NCI-H187 treated with DMSO at 0.1 percent for 48 hours (cell line): ENCODE measurements at places on chromosomes 13 and 19.

- DNase-seq: no peak
Observed at GRCh38 chr19:55424518-55424917, 16.9 kb upstream of the UBE2S start.

DNA sequence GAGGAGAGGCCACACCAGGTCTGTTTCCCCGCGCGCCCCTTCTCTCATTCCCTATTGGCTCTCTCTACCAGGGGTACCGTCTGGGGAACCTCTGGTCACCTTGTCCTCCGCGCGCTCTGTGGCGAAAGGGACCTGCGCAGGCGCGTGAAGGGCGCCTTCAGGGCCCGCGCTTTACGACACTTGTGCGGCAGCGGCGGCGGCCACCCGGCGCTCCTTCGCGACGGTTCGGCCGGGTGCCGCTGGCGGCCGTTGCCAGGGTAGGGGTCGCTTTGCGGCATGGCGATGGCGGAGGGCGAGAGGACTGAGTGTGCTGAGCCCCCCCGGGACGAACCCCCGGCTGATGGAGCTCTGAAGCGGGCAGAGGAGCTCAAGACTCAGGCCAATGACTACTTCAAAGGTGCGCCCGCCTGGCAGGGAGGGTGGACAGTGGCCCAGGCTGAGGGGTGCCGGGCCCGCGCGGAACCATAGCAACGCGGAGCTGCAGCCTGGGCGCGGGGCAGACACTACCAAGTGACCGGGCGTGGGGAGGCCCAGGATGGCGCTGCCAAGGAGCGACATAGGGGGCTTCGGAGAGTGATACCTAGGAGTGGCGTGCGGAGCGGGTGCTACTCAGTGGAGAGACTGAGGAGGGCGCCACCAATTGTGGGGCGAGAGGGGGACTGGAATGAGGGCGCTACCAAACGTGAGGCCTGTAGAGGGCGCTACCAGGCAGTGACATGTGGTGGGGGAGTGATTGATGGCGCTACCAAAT lies at the start of gene PPP5C:
Gene PPP5C (plus strand): TSS at position 267 of the 751 bp plus-strand sequence. CDS start 10 bp downstream, at position 277.
- peak; percentile 68 for DNase-seq

DNA sequence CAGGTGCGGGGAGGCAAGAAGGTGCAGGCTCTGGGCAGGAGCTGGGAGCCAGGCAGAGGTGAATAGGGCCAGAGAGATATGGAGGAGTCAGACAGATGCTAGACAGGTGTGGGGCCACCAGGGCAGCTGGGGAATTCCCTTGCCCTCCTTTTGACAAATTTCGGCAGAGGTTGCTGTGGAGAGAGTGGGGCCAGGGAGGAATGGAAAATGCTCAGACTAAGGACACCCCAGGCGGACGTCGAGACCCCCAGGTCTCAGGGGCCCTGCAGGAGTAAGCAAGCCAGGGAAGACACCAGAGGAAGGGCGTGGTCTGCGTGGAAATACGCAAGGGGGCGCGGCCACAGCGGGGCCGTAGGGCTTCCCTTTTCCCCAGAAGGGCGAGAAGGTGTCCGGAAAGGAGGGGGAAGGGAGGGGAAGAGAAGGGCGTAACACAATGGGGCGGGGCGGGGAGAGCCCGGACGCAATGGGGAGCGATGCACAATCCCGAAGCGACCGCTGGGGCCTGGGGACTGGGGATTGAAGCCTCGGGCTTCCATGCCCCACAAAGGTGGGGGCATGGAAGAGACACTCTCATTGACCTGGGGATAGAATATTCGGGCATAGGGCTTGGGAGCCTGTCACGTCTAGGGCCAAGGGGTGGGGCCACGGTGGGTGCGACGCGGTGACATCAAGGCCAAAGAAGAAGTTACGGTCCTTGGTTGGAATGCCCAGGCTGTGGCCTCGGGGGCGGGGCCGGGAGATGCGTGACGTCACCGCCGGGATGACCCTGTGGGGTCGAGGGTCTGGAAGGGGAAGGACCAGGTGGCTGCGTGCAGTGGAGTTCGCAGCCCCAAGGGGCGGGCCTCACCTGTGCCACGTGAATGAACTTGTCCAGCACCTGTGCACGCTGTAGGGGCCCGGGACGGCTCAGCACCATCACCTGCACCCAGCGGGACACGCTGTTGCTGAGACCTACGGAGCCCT lies 8.2 kb downstream of the RASGRP4 start:
- DNase-seq: no peak

DNA sequence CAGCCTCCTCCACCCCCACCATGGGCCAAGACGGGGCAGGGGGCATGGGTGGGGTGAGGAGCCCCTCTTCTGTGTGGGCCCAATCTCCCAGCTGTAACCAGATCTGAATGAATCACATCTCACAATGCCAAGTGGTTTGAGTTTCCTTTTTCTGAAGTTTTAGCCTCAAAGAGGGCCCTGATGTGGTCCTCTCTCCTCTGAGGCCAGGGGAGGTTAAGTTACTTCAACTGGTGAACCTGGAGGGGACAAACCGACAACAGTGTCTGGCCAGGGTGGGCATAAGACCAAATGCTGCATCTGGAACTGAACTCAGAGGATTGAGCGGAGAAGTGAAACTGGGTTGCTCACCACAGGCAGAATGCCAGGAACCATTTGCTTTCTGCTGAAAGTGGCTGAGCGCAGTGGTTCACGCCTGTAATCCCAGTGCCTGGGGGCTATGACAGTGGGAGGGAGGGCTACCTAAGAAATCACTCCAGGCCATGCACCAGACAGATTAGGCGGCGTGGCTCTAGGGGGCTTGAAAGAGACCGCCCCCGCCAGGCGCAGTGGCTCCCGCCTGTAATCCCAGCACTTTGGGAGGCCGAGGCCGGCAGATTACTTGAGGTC lies 15.4 kb upstream of the IRGC start:
- DNase-seq: no peak
